ENCODE measurements at places on chromosomes 3 and 15.

- no peak for DNase-seq
Observed at GRCh38 chr15:90031231-90031791, 30.2 kb downstream of the ZNF710 start.

DNA sequence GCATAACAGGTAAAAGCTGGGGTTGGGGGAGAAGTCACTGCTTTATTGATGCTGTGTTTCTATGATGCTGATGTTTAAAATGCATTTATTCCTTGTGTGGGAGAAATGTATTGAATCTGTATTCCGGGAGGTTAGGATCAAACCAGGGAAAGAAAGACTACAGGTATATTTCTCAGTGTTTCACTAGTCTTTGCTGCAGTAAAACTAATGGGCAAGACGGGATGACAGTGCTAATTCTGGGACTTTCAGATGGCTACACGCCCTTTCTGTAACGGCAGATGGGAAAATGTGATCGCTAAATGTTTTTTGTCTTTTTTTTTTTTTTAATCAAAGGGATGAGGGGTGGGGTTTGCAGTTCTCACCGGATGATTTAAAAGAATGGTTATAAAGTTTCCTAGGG lies 393 bp downstream of the CNTN6 start:
- no peak for DNase-seq

DNA sequence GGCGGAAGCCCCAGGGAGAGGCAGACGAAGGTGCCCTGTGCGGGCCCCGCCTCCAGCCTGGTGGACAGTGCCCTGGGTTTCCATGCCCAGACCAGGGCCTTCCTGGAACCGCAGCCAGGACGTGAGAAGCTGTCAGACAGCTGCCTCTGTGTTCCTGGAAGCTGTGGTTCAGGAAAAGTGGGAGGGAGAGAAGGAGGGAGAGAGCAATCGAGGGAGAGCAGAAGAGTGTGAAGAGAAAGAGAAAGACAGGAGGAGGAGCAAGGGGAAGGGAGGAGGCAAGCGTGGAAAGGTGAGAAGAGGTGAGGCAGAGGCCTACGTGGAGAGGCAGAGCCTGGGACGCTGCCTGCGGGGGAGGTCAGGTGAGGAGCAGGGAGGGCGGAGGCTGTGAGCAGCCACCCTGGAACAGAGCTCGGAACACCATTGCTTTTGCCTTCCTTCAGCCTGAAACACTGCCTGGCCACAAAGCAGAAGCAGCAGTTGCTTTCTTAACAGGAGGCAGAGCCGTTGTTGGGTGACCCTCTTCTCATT lies 18.6 kb downstream of the ZDHHC19 start:
- no peak for DNase-seq

DNA sequence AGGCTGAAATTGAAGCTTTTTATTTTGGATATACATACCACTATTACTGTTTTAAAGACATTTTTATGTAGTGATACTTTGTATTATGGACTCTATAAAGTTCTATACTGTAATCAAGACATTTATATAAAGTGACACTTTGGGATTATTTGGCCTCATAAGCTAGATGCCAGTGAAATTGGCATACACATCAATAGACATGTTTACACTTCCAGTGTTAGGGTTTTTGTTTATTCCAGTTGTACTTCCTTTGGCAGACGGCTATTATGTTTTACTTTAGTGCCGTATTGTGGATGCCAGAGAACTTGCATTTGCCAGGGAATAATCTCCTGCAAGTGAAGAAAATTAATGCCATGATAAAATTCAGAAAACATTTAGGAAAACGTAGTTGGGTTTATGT lies 6.0 kb downstream of the LXN start:
- no peak for DNase-seq

DNA sequence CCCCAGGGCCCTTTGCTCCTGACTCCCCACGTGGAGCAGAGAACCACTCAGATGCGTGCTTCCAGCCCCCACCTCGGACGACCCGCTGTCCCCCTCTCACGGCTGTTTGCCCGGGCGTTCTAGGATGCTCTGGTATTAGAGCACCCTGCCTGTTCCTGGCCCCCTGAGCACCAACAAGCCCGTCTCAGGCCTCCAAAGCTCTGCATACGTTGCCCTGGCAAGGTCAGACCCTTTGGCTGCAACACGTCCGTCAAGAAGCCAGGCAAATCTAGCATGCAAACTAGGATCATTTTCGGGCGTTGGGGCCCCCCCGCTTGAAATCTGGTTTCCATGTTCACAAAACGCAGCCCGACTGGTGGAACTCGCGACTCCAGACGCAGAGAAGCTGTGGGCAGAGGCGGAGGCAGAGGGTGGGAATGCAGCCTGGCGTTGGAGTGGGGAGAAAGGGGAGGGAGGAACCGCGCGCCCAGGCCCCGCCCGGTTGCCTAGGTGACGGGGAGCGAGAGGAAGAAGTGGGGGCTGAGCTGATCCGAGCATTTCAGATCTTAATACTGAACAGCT lies 86.2 kb upstream of the PIAS1 start:
- DNase-seq, result no peak

- no peak for DNase-seq
Observed at GRCh38 chr3:7779331-7779730, 722.3 kb upstream of the LMCD1 start.

DNA sequence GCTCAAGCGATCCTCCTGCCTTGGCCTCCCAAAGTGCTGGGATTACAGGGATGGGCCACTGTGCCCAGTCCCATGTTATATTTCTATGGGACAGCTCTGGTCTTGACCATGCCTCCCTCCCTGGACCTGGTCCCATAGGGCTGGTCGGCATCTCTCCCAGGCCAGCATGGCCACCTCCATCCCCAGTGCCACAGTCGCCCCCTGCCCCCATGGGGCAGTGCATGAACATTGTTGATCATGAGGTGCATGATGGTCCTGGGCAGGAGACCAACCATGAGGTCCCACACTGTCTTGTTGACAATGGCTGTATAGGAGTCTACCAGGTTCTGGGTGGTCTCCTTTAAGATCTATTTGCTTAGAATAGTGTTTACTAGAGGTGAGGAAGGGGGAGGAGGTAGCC lies 6.5 kb downstream of the RPS17 start:
- DNase-seq, result no peak

DNA sequence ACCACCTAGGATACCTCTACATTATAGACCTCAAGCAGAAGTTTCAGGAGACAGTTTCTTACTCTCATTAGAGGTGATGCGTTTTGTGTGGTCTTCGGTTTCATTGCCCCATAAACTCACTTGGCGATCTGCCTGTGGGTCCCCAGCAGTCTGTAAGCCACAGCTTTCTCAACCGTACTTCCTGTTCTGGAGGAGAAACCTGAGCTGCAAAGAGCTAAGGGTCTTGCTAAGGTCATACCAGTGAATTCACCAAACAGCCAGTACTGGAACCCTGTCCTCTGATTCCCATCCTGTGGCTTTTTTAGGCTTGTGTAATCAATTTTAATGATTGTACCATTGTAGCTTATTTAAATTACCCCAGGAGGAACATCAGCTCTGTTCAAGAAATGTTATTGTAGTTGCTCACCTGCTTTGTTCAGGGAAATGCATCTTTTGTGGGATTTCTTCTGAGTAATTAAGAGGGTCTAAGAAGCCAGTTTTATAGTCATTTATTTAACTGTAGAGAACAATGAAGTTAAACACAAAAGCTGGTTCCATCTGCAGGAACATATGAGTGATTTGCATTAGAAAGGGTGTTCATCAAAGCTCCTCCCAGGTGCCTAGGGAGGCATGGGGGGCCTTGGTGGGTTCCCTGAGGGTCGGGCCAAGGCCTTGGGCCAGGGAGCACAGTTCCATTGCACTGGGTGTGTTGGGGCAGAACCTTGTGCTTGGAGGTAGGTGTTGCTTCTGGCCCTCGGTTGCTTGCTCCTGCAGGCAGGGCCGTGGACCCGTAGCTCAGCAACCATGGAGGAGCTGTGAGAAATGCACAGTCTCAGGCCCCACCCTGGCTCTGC lies 69.6 kb downstream of the APBA2 start:
- DNase-seq, result no peak

All from activated CD8-positive, alpha-beta memory T cell treated with anti-CD3 and anti-CD28 coated beads for 48 hours (primary cell).